Esophagus muscularis mucosa (tissue), 4 donors: ENCODE measurements at places on chromosomes 6 and 20. TPM values are rescaled to one million over a fixed set of nuclear protein-coding genes. Genes with fewer than 3 reads are reported as not detected.
A peak's percentile ranks its signal among the peaks of the same experiment; 100 is the strongest.

GRCh38 chr6:134373282-134373922 lies 55.5 kb upstream of the SGK1 start:
- DNase-seq, result peak; percentile 74

DNA sequence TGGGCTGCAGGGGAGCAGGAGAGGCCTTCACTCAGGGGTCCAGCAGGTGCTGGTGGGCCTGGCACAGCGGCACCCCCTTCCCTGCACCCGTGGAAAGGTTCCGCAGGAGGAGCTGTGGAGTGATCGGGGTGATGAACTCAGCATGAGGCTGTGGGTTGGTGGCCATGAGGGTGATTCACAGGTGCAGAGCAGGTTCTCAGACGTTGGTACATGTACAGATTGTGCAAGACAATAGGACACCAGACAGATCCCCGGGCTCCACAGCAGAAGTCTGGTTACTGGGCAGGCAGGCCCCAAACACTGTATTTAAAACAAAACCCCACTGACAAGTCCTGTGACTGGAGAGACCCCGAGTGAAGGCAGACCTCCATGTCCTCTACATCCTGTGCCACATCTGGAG lies 151.6 kb upstream of the CDH4 start:
- DNase-seq, result no peak

DNA sequence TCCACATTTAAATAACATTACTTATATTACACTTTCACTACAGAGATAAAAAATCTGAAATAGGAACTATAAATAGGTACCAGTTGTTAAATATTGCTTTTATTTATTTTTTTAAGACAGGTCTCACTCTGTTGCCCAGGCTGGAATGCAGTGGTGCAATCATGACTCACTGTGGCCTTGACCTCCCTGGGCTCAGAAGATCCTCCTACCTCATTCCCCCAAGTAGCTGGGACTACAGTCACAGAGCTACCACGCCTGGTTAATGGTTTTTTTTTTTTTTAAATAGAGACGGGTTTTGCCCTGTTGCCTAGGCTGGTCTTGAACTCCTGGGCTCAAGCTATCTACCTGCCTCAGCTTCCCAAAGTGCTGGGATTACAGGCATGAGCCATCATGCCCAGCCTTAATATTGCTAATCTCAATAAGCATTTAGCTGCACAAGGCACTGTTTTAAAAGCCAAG lies 17.3 kb downstream of the EEF1E1 start:
- DNase-seq, result no peak

The DST gene
- total RNA-seq, result 588 TPM

GRCh38 chr6:158926414-158926813 lies 73.6 kb downstream of the RSPH3 start:
- DNase-seq, result no peak

DNA sequence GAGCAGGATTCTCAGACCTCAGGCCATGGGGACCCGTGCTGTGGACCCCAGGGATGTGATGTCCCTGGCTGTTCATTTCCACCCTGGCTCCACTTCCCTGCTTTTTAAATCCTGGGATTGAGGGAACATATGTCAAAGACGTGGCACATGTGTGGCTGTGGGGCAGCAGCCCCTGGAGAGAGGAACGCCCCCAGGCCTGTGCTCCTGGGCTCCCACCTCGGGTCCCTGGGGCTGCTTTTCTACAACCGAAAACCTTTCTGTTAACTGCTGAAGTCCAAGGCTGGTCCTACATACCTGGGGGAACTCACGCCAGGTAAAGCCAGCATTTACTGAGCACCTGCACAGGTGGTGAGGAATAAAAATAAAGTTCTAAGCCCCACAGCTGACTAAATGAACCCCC lies 102.3 kb upstream of the FRMD1 start:
- DNase-seq, result no peak

GRCh38 chr20:54176610-54177009 lies 2.8 kb upstream of the CYP24A1 start:
- no peak for DNase-seq

DNA sequence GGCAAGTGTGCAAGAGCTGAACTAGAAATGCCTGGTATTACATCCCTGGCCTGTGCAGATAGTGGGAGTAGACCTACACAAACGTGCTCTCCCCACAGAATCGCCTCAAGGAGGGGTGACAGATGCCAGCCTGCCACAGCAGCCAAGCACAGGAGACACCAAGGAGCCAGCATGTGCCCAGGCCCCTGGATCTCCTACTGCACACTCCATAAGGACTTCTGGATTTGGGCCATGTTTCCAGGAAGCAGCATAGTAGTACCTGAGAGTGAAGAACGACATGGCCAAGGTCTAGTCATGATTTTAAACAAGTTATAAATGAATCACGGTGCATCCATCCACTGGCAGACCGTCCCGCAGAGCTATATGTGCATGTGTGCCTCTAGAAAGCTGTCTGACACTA lies 232.2 kb downstream of the SYNDIG1 start:
- DNase-seq, result peak; percentile 64

The PRRT1 gene
- total RNA-seq, result 4.4 TPM

DNA sequence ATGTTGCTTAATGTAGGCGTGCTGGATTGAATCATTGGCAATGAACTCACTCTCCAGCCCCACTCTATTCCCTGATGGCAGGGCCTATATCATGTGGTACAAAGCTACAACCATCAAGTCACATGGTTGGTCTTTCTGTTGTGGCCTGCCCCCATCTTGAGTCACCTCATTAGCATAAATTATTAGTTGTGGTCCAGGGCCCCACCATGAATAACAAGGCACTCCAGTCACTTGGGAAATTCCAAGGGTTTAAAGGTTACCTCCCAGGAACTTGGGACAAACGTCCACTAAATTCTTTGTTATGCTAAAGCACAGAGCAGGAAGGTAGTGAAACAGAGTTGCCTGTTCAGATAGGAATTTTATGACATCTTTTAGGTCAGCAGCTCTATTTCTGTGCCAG lies 193.7 kb downstream of the SLC35F1 start:
- DNase-seq, result no peak

DNA sequence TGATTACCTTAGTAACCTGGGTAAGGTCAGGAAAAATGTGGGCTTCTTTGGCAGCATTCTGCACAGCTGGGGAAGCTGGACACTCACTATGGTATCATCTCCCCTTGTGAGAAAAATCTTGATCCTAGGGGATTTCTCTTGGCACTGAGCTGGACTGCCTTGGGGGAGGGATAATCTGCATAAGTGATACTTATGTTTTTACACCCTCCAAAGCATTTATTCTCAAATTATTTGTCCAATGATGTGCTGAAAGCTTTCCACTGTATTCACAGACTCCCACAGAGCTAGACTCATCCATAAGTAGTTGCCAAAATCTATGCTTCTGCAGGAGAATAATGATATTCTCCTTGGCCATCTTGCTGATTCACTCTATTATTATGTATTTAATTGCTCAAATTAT lies 121.5 kb upstream of the CNR1 start:
- DNase-seq, result no peak

DNA sequence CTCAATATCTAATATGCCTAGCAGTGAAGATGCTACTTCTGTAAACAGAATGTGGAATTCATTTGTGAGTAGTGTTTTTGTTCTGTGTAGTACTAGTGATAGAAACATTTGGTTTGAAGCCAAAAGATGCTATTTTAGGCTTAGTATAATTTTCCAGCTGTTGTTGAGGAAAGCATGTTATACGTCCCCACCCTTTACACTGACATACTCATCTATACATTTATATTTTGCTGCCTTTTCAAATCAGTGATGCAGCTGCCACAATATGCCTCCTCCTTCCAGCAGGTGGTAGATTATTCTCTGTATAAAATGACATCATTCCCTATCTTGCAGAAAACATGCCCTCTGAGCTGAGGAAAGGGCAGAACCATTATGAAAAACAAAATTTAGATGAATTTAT lies 1217.6 kb upstream of the GJE1 start:
- no peak for DNase-seq

- DNase-seq, result no peak
Observed at GRCh38 chr20:12928358-12928754, 80.4 kb upstream of the SPTLC3 start.

DNA sequence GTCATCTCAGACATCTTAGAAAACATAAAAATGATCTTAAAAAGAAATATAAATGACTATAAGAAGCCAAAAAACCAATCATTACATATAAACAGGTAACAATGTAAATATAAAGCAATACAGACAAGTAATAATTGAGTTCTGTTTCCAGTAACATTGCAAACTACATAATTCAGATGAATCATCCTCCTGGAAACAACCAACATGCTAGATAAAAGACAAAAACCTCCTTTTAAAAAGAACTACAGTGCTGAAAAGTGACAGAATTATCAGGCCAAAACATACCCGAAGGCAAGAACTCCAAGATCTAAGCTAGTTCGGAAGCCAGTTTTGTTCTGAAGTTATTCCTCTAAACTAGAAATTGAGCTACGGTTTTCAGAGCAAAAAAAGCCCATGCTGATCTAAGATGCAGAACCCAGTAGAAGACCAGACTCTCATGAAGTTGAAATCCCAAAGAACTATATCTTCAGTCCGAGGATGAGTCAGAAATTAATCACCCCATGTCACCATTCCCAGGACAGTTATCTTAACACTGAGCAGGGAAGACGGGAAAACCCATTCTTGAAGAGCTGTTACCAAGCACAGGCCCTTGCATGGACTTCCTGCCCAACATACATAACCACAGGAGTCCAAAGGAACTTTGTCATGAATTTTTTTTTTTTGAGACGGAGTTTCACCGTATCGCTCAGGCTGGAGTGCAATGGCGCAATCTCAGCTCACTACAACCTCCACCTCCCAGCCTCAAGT lies 9.8 kb downstream of the PGM3 start:
- no peak for DNase-seq

The VTA1 gene
- 25.7 TPM for total RNA-seq

DNA sequence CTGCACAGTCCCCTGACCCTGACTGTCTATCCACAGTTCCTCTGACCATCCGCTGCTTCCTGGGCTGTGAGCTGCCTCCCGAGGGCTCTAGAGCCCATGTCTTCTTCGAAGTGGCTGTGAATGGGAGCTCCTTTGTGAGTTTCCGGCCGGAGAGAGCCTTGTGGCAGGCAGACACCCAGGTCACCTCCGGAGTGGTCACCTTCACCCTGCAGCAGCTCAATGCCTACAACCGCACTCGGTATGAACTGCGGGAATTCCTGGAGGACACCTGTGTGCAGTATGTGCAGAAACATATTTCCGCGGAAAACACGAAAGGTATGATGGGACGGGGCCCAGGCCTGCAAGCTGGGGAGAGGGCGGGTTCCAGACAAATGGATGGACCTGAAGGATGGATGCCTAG lies 4.3 kb downstream of the PROCR start:
- DNase-seq, result no peak

DNA sequence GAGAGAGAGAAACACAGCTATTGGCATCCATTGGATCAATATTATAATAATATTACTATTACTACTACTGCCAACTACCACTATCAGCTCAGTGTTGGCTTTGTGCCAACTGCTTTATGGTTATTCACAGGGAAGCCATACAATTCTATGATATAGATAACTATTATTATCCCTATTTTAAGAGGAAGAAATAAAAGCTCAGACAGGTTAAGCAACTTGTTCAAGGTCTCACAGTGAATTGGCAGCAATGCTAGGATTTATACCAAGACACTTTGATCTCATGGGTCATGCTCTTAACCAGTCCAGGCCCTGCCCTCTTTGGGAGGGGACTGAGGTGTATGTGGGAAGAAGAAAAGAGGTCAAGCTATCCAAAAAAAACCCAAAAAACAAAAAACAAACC lies 82.0 kb upstream of the TRAF3IP2 start:
- DNase-seq, result no peak

DNA sequence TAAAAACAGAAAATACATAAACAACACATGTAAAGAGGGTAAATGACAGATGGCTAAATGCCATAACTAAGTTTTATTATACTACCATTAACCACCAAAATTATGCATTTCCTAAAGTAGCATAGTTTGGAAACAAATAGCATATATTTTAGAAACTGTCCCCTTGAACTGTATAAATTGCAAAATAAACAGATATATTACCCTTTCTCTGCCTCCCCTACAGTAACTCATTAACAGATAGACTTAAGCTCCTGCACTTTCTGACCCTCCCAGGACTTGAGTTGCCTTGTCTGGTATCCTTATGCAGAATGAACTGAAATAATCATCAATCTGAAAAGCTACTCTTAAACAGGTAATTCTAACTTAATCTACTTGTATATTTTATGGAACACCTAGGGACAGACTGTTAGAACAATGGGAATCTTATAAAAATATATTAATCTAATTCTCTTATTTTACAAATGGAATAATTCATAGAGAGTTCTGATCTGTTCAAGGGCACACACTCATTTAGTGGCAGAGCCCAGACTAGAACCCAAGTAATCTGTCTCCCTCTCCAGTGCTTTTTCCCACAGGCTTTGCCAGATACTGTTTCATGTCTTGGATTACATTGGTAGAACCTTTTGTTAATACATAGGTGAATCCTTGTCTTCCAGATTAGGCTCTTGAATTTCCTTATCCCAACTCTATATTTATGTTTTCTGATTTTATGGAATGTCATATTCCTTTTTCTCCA lies 50.6 kb upstream of the LOC128125822 start:
- no peak for DNase-seq

The NHLRC1 gene
- total RNA-seq, result 1.0 TPM

DNA sequence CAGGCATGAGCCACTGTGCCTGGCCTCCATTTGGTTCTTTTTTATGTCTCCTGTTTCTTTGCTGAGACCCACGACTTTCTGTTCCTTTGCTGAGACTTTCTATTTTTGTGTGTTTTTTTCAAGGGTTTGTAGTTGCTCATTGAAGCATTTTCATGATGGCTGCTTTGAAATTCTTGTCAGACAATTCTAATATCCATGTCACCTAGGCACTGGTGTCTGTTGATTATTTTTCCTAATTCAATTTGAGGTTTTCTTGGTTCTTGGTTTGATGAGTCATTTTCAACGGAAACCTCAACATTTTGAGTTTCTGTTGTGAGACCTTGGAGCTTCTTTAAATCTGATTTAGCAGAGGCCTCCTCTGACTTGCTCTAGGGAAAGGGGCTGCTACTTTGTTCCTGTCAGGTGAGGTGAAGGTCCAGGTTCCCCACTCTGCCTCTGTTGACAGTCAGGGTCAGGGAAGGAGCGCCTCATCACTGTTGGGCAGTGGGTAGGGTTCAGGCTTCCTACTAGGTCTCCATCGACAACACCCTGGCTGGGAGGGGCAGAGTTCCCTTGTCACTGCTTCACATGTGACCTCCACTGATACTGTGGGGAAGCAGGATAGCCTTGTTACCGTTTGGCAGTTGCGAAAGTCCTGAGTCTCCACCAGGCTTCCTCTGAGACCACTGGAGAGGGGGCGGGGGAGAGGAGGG lies 67.2 kb upstream of the RNF24 start:
- no peak for DNase-seq

GRCh38 chr6:10217111-10217510 lies 197.8 kb downstream of the TFAP2A start:
- DNase-seq, result no peak
